Kidney (tissue), 22 donors: ENCODE measurements at places on chromosomes 13 and 19. TPM values are rescaled to one million over a fixed set of nuclear protein-coding genes. Genes with fewer than 3 reads are reported as not detected.

Gene FAM216B
- 0.09 TPM for total RNA-seq

Gene ZNF772
- 20.0 TPM for total RNA-seq

Gene PNMA8A
- 16.2 TPM for total RNA-seq

Gene PSG4
- 0.35 TPM for total RNA-seq

Gene GJB2
- 5.0 TPM for total RNA-seq

Gene ZNF234
- 13.8 TPM for total RNA-seq

Gene SLC7A10
- total RNA-seq = not detected

Gene SLAIN1
- total RNA-seq = 12.4 TPM

DNA sequence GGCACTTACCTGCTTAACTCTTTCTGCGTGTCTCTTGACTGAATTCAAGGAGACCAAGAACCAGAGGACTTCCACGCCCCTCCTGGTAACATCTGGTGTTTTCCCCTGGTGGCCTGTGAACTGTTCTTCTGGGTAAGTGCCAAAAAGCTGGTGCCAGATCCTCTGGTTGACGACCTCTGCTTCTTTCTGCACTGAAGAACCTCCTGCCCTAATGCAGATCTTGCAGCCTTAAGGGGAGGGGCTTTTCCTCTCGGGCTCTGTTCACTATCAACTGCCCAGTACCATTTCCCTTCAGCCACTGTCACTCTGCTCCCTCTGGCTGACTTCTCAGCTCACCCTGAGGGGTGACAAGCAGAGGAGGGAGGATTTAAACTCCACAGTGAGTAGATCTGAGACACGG lies 6.1 kb upstream of the ERVV-1 start:
- DNase-seq = no peak

DNA sequence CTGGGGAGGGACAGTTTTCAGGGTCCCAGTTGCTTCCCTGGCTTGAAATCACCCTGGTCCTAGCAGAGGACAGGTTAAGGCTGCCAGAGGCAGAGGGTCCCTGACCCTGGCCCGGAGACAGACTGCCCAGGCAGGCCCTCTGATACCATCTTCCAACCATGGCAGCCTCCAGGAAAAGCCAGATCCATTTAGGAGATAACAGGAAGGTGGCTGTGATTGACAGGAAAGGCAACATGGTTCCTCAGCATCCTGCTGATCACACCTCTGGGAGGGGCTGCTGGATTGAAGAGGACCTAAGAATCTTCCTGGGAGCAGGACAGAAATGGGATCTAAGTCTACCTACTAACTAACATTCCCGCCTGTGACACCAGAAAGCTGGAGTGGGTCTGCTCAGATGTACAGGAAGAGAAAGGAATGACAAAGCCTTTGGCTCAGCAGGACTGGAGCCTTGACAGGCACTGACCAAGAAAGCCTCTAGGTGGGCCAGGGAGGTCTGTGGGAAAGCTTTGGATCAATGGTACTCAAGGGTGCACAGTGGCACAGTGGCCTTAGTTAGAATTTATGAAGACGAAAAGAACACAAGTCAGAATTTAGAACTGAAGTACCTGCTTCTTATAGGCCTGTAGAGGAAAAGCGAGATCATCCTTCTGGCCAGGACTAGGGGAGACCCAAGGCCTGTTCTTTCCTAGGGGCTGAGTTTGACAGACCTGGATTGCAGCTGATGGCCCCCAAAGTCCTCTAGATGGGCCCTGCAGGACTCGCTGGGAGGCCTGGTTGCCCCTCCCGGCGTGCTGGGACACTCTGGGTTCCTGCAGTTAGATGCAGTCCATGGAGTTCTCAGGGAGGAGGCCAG lies 2.3 kb upstream of the PRKACA start:
- no peak for DNase-seq

GRCh38 chr19:56118666-56119581 lies 2.2 kb downstream of the ZNF787 start:
- no peak for DNase-seq

DNA sequence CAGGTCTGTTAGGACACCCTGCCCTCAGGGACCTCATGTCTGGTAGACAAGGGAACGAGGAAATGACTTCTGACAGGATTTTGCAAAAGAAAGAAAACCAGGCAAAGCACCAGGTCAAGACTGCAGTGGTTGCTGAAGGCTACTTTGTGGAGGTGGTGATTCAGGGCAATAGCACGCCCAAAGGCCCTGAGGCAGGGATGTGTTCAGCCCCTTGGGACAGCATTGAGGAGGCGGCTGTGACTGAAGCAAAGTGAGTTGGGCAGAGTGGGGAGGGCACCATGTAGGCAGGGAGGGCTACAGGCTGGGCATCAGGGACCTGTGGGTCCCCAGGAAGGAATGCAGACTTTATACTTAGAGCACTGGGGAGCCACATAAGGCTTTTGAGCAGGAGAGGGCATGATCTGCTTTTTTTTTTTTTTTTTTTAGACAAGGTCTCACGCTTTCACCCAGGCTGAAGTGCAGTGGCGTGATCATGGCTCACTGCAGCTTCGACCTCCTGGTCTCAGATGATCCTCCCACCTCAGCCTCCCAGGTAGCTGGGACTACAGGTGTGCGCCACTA lies 10.8 kb upstream of the HOMER3 start:
- no peak for DNase-seq

DNA sequence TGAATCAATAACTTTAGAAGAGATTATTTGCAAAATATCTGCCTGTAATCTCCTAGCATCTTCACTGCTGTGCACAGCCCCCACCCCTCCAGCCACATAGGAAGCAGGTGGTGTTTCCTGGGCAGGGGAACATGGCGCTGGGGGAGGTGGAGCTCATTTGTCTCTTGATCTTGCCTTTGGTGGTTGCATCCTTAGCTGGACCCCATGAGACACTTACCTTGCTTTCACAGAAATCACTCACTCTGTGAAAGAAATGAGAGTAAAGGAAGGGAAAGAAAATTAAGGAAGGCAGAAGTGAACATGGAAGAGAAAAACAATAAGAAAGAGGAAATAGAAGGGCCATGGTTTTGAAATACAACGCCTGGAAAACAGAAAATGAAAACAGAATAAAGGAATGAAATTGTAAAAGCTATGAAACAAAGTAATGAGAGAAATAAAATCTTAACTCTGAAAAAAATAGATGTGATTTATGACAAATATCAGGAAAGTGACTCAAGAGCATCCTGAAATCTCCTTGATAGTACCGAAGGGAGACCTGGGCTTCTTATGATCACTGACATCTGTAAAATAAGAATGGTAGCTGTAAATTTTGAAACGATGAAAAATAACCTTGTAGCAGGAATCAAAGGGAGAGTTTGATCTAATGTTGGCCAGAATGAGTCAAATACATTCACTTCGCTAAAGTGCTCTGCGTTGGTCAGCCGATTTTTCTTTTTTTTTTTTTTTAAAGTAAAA lies 17.2 kb upstream of the RNASEH2B start:
- DNase-seq = no peak

DNA sequence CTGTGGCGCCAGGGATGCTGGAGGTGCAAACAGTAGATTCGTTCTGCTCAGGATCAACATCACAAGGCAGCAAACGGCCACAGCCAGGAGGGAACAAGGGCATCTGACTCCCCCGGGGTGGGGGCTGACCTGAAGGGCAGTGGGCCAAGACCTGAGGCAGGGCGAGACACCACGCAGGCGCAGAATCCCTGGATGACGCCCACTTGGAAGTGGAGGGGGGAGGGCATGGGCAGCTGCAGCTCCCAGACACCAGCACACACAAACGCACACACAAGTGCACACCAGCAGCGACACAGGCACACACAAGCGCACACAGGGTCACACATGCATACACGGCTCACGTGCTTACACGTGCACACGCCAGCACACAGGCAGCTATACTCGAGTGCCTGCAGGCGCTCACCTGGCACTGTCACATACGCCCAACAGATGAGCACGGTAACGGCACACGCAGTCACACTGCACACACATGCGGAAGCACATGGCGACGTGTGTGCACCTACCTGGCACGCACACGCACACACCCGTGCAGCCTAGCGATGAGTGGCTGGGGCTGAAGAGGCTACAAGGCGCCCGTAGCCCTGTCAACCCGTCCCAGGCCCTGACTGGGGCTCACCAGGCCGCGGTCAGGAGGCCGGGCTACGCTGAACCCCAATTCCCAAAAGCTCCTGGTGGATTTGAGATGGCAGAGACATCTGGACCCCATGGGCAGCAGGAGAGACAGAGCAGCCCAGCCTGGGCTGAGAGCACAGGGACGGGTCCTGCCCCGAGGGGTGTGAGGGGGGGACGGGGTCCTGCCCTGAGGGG lies 5.5 kb downstream of the C2CD4C start:
- DNase-seq = peak; percentile 63

DNA sequence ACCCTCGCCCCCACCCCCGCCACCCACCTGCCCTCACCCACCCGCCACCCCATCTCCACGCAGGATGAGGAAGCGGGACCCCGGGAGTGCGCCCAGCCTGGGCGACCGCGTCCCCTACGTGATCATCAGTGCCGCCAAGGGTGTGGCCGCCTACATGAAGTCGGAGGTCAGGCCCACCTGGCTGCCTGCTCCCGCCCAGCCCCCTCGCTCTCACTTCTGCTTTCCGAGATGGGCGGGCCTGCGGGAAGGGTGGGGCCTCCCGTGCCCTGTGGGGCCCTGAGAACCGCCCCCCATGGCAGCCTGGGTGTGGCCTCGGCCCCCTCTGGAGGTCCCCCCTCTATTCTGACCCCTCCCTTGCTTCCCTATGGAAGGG lies 3.1 kb upstream of the SPIB start:
- DNase-seq = no peak

DNA sequence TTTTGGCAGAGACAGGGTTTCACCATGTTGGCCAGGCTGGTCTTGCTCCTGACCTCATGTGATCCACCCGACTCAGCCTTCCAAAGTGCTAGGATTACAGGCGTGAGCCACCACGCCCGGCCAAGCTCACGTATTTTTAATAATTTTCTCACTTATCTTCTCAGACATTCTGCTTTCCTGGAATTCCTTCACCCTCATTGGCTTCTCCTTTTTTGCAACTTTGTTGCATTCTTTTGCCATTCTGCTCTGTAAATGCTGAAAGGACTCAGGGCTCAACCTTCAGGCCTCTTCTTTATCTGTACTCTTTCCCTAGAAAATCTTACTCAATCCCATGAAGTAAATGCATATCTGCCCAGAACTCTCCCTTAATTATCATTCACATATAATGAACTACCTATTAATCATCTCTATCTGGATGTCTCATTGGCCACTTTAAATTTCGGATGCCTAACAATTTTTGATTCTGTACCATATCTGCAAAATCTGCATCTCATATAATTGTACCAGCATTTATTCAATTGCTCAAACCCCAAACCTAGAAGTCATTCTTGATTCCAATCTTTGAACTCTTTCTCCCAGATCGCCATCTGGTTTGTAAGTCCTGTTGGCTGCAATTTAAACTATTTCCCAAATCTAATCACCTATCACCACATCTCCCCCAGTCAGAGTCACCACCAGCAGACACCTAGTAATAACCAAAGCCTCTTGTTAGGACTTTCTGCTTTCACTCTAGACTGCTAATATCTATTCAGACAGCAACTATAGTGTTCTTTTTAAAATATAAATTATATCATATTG lies 18.2 kb upstream of the OXGR1 start:
- DNase-seq = no peak

- no peak for DNase-seq
Measured at GRCh38 chr19:6219586-6220290, 60.0 kb downstream of the MLLT1 start.

DNA sequence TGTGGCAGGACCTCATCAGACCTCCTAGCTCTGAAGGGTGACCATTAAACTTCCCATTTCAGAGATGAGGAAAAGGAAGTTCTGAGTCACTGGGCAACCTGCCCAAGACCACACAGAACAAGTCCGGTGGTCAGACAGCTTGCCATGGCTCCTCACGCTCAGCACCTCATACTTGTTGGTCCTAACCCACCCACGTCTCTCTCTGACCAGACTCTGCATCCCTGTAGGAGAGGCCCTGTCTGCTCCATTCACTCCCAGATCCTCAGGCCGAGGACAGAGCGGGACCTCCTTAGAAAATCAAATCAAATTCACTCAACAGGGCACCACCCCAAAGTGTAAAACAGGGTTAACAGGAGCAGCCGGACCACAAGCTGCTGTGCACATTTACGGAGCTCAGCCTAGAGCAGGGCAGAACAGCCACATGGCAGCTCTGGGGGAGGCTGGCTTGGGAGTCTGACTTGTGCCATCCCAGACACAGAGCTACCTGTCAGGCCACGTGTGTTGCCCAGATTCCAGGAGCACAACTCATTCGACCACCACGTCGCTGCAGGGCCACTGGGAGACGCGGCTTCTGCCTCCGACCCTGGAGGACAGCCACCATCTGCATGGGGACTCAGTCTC lies 1.7 kb downstream of the MIER2 start:
- DNase-seq = no peak

- DNase-seq = no peak
Measured at GRCh38 chr13:100290165-100290801, 201.4 kb downstream of the PCCA start.

DNA sequence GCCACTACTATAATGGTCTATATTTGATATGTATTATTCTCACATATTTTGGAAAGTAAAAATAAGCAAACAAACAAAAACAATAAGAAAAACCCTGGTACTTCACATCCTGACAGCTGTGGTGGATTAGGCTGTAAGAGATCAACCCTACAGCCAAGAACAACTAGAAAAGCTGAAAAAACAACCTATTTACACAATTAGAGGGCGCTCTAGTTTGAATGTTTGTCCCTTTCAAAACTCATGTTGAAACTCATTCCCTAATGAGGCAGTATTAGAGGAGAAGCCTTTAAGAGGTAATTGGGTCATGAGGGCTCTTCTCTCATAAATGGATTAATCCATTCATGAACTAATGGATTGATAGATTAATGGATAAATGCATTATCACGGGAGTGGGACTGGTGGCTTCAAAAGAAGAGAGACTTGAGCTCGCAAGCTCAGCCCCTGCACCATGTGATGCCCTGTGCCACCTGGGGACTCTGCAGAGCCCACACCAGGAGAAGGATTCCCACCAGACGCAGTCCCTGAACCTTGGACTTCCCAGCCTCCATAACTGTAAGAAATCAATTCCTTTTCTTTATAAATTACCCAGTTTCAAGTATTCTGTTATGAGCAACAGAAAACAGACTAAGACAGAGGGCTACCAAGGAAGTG lies 733.9 kb upstream of the ARGLU1 start:
- peak; percentile 19 for DNase-seq

- no peak for DNase-seq
Measured at GRCh38 chr13:99353836-99354235, 46.6 kb upstream of the GPR183 start.
